ENCODE measurements at places on chromosomes 3 and 15.

- peak; percentile 13 for DNase-seq
Measured at GRCh38 chr3:15064299-15064834, 748 bp downstream of the MRPS25 start.

DNA sequence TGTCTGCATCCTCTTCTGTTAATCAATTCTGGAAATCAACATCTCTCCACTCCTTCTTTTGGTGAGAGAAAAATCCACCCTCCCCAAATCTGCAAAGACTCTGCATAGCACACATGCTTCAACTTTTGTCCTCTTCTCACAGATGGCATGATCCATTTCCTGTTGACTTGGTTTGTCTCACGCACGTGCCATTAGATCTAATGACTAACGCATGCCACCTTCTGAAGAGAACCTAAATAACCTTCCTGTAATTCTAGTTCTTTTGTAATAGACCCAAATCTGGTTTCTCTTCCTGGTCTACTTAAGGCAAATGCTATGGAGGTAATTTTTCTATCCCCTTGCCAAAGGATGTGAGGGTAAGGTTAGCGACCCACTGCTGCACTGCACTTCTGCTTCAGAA lies 51.0 kb upstream of the ATOSA start:
- DNase-seq = peak; percentile 70

- DNase-seq = peak; percentile 18
Measured at GRCh38 chr15:101250873-101251829, 697 bp downstream of the CHSY1 start.

GRCh38 chr15:31222773-31223341 lies 103.8 kb upstream of the KLF13 start:
- DNase-seq = no peak

DNA sequence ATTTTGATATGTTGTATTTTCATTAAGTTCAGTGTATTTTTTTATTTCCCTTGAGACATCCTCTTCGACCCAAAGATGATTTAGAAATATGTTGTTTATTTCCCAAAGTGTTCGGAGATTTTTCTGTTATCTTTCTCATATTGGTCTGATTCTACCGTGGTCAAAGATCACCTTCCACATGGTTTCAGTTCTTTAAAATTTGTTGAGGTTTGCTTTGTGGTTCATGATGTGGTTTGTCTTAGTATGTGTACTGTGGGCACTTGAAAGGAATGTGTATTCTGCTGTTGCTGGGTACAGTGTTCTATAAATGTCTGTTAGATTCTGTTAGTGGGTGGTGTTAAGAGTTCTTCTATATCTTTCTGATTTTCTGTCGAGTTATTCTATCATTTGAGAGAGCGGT lies 103.4 kb upstream of the FHIT start:
- no peak for DNase-seq

- no peak for DNase-seq
Measured at GRCh38 chr3:194957743-194958240, 272.1 kb downstream of the FAM43A start.

- no peak for DNase-seq
Measured at GRCh38 chr3:58409663-58410062, 24.0 kb downstream of the PDHB start.

GRCh38 chr15:37774961-37775360 lies 159.5 kb upstream of the TMCO5A start:
- no peak for DNase-seq

DNA sequence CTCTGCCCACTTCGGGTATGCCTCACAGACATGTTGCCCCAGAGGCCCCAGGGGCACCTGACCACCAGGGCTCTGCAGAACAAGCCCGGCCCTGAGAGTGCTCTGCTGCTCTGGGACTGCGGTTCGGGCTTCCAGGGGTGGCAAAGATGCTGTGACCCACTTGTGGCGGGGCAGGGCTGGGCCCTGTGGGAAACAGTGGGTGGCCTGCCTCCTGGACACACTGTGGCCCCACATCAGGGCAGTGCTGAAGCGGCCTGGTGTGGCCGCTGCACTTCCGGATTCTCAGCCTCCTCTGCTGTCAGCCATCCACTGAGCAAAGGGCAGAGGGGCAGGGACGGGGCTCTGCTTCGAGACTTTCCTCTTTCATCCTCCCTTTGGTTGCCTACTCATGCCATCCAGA lies 26.5 kb upstream of the PLXND1 start:
- DNase-seq = no peak

- DNase-seq = no peak
Measured at GRCh38 chr15:62896969-62897486, 145.5 kb upstream of the TPM1 start.

DNA sequence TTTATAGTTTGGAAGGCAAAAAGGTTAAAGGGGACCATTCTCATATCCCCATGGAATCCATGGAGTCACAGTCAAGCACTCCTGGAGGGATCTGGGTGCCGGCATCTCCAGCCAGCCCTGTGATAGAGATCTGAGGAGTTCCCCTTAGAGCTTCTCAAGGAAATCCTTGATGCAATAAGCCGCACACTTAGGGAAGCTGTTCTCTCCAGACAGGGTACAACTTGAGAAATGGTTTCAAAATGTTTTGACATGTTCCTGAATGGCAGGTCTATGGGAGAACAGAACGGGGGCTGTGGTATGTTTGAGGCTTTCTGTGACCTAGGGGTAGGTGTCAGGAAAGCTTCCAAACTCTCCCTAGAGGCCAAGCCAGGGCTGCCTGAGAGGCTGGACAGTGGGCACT lies 292.9 kb downstream of the TLE3 start:
- DNase-seq = no peak

DNA sequence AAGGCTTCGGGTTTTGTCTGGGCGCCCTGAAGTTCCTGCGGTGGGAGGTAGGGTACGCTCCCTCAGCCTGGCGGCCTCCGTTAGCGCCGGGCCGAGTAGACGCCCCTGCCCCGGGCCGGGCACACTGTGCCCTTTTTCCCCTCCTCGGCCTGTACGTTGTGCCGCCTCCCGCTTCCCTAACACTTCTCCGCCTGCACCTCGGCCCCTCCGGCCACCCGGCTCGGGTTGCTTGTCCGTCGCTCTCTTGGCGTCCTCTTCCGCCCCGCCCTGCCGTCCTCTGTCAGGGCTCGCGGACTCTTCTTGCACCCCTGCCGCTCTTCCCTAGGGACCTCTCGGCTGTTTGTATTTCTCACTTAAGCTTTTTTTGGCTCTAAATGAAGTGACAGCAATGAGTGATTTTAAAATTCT lies 384 bp downstream of the KNL1 start:
- DNase-seq = no peak

GRCh38 chr3:70880421-70880820 lies 568.0 kb upstream of the MDFIC2 start:
- no peak for DNase-seq
